ENCODE measurements at places on chromosomes 4 and X.

GRCh38 chrX:131816551-131817136 lies 206.5 kb upstream of the STK26 start:
- peak; percentile 74 for DNase-seq

GRCh38 chr4:185958094-185958747 lies 110.7 kb upstream of the TLR3 start:
- no peak for DNase-seq

GRCh38 chr4:168549143-168549542 lies 52.3 kb downstream of the PALLD start:
- no peak for DNase-seq

DNA sequence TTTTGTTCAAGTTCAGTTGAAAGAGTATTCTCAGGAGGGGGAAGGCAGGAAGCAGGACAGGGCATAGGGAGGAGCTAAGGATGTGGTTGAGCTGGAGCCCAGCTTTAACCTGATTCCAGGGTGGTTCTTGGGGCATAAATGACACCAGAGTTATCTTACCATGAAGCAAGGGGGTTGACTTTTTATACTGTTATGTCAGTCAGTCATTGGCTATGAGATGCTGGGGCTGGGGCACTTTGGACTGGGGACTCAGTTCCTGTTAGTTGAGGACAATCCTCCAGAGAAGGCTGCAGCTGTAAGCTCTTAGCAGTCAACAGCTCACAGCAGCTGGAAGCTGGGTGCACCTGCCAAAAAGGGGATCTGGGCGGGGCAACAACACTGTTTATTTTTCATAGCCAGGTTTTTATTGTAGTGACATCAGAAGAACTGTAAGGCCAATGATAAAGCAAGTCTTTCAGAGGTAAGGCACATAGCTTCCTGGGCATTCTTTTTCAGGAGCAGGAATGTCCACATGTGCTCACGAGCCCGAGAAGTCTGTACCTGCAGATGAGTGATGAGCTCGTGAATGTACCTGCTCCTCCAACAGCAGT lies 78.5 kb downstream of the MID1IP1 start:
- DNase-seq, result no peak

DNA sequence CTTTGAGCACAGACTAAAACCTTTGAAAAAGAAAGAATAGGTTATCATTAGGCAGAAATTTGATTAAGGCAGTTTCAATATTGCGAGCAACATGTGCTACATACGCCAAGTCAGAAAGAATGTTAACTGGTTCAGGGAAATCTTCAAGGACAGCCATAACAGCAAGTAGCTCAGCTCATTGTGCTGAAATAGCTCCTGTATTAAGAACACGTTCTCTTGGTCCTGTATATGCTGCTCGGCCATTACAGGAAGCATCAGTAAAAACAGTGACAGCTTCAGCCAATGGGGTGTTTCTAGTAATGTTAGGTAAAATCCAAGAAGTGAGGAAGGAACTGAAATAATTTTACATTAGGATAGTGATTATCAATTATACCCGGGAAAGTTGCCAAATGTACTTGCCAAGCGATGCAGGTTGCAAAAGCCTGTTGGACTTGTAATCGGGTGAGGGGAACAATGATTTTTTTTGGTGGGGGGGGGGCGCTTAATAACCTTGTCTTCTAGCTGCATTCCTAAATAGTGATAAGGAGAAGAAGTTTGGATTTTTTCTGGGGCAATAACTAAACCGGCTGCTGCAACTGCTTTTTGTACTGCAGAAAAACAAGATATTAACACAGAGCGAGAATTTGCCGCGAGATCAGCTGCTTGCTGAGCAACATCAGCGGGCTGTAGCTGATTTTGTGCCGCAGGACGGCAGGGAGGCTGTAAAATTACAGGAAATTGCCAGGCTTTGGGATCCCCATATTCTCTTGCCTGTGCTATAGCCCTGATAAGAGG lies 49.4 kb upstream of the RASSF6 start:
- no peak for DNase-seq

- DNase-seq, result no peak
Measured at GRCh38 chr4:17112292-17112659, 213.8 kb upstream of the LDB2 start.

- DNase-seq, result no peak
Measured at GRCh38 chrX:94053575-94053974, 379.6 kb downstream of the FAM133A start.

DNA sequence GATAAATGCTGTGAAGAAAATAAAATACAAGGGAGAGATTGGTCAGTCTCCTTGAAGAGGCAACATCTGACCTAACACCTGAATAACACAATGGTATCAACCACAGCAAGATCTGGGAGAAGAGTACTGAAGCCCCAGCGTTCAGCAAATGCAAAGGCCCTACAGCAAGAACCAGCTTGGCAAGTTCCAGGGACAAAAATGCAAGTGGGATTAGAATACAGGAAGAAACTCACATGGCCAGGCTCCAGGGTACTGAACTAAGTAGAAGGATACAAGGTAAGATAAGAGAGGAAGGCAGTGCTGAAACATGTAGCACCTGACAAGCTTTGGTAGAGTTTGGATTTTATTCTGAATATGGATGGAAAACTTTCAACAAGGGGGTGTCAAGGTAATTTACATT lies 3.6 kb downstream of the SMIM14 start:
- no peak for DNase-seq

DNA sequence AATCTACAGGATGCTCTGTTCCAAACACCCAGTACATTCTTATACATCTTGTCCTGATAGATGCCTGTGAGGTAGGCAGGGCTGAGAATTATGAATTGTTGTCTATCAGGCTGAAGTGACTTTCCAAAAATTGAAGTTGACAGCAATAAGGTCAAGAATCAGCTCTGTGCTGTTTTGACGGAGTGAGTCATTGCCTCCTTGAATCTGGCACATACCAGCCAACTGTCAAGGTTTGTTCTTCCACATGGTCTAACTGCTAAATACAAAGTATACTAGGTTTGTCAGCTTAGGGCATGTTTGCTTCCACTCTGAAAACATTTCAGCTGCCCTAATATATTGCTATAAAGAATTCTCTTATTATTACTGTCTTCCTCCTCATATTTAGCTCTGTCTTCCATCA lies 32.3 kb downstream of the SH3RF1 start:
- peak; percentile 17 for DNase-seq

GRCh38 chr4:3269991-3270611 lies 21.1 kb downstream of the MSANTD1 start:
- DNase-seq, result no peak

DNA sequence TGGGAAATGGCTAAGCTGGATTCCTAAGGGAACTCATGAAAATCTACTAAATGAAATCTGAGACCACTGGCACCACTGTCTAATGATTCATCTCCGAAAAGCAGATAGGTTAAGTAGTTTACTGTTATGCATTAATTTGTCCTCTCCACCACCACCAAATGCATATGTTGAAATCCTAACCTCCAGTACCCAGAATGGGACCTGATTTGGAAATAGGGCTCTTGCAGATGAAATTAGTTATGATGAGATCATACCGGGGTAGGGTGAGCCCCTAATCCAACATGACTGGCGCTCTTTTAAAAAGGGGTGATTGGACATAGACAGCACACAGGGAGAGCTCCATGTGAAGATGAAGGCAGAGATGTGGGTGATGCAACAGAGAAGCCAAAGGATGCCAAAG lies 124.9 kb upstream of the GUCY1A1 start:
- DNase-seq, result no peak

- DNase-seq, result no peak
Measured at GRCh38 chrX:153645151-153645550, 1.9 kb upstream of the DUSP9 start.

GRCh38 chrX:137695417-137695816 lies 129.5 kb downstream of the ZIC3 start:
- no peak for DNase-seq

- DNase-seq, result no peak
Measured at GRCh38 chr4:82753725-82754410, 44.7 kb downstream of the SCD5 start.

DNA sequence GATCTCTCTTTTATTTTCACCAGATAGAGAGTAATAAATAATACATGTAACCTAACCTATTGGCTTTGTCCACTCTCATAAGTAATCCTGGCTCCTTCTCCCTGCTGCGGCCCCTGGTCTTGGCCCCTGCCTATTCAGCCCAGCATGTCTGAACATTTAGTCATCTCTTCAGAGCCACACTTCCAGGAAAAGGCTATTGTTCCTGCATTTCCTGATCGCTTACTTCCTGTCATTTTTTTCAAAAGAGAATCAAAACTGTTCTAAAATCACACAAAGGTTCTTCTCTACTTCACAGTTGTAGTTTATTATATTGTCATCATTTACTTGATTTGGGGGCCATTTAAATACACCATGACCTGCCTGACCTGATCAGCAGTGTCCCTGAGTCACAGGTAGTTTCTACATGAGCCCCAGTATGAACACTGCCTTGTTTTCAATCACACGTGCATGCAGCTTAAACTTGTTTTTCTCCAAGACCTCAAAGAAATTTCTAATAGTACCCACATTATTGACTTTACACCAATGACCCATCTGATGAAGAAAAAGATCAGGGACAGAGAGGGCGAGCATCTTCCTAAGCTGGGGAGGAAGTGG lies 47.4 kb upstream of the KDR start:
- DNase-seq, result no peak

- DNase-seq, result peak; percentile 3
Measured at GRCh38 chr4:72900952-72901351, 168.6 kb downstream of the COX18 start.

DNA sequence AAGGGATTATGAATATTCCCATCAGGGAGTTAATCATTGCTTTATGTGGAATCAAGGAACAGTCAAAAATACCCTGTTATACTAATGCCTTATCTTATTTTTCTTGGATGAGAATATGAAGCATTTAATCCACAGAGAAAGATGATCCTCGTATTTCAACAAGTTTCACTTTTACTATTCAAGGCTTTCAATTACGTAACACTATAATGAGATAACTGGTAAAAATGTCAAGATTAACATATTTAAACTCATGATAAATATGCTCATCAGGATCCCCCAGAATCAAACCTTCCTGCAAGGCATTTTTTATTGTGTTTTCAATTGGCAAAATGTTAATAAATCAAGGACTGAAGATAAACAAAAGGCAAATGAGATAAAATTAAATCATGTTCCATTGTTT lies 5.1 kb downstream of the ZXDA start:
- no peak for DNase-seq

DNA sequence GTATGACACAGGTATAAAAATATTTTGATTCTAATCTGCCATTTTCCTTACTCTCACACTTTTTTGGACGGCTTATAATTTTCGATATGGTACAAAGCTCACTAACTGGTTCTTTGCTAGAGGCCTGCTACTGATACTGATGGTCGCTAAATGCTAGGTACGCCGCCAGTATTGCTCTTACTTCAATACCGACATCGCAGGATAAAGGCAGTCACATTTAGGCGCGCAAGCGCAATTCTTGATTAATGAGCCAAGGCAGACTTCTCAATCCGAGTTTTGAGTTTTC lies 557 bp upstream of the USP38 start:
- no peak for DNase-seq

DNA sequence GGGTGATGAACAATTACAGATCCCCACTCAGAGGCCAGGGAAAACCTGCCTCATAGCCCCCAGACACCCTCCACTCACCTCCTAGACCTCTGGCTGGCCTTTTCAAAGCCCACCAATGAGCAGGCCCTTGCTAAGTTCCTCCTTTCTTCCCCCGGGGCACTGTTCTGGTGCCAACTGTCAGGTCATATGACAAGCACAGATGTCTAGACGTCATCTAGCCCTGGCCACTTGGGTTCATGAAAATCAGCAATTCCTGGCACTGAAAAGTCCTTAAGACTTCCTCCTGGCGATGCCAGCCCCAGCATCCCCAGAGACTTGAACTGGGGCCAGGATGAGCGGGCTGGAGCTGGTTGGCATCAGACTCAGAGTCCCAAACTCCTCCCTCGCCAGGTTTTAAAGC lies 115.6 kb upstream of the NALF2 start:
- no peak for DNase-seq

GRCh38 chr4:108078024-108078733 lies 88.5 kb downstream of the HADH start:
- no peak for DNase-seq

- peak; percentile 31 for DNase-seq
Measured at GRCh38 chrX:13598877-13599276, 29.5 kb downstream of the EGFL6 start.

GRCh38 chr4:141914746-141915145 lies 278.4 kb downstream of the IL15 start:
- no peak for DNase-seq

DNA sequence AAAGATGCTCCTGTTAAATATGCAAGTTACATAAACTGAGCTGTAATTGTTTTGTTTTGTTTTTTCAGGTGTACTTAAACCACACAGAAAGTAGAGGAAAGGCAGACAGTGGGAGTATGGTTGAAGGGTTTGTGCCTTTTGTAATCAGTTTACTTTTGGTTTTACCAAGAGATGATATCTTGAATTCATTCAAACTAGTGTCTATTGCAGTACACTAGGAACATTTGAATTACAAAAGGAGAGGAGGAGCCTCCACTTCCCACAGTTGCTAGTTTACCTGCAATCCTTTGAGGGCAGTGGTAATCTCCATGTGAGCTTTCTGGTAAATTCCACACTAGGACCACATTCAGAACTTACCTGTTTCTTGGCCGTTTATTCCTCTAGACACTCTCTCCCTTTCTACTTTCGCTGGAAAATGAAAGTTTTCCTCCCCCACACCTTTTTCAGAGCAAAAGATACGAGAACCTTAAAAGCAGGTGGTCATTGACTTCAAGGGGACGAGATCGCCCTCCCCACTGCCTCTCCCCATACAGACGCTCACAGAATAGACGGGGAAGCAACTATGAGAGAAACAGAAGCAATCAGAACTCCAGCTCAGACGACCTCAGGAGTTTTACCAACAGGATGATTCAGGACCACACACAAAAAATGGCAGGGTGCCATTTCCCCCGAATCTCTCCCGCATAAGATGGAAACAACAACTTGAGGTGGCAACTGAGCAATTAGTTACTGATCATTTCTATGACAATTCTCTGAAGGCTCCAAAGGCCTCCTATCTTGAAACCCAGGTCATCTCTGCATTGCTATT lies 3.3 kb downstream of the RBM47 start:
- no peak for DNase-seq

DNA sequence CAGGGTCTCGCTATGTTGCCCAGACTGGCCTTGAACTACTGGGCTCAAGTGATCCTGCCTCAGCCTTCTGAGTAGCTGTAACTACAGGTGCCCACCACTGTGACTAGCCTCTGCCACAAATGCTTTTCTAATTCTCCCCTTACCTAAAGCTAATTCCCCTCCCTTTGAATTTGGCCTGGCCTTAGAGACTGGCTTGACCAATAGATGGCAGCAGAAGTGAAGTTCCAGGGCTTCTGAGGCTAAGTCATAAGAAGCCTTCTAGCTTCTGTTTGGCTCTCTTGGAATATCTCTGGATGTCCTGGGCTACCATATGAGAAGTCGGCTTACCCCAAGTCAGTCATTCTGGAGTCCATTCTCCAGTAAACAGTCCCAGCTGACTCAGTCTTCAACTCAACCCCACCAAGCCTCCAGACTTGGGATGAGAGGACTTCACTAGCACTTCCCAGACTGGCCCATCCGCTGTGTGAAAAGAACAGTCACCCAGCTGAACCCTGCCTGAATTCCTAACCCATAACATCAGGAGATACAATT lies 61.0 kb downstream of the HPRT1 start:
- DNase-seq, result peak; percentile 69

- DNase-seq, result no peak
Measured at GRCh38 chr4:119664168-119664907, 35.7 kb upstream of the PDE5A start.

GRCh38 chr4:175129797-175130196 lies 211.6 kb downstream of the ADAM29 start:
- DNase-seq, result no peak
